ENCODE measurements at places on chromosomes 2 and 18. TPM values are rescaled to one million over a fixed set of nuclear protein-coding genes. Genes with fewer than 3 reads are reported as not detected.

Gene ZNF24
- 43.2 TPM for total RNA-seq

Gene SNED1
- 7.5 TPM for total RNA-seq

Gene SLC9A2
- not detected for total RNA-seq

Gene CAVIN2
- 1.2 TPM for total RNA-seq

Gene FARSB
- 10.7 TPM for total RNA-seq

Gene ZNF804A
- 11.5 TPM for total RNA-seq

Gene TNFRSF11A
- 0.25 TPM for total RNA-seq

Gene ERBB4
- under 0.01 TPM for total RNA-seq

Gene TYMS
- total RNA-seq: 49.2 TPM

Gene AQP12A
- not detected for total RNA-seq

Gene SLC5A7
- total RNA-seq: not detected

Gene ZCCHC2
- 5.6 TPM for total RNA-seq

Gene TWSG1
- 114 TPM for total RNA-seq

Gene KCNS3
- 9.6 TPM for total RNA-seq

Gene GALNT14
- total RNA-seq: 1.2 TPM

Gene KHK
- 1.2 TPM for total RNA-seq

Gene C2orf92
- total RNA-seq: 2.5 TPM

Gene IHH
- total RNA-seq: not detected

Gene PLEKHM3
- total RNA-seq: 11.7 TPM

Gene LDLRAD4
- total RNA-seq: 0.22 TPM

Gene COLEC12
- total RNA-seq: 13.2 TPM

Gene TDRD15
- not detected for total RNA-seq

Gene RFTN2
- 4.2 TPM for total RNA-seq

Gene ERFE
- total RNA-seq: 2.1 TPM

Gene WDPCP
- total RNA-seq: 11.4 TPM

Gene OXER1
- not detected for total RNA-seq

Gene GAREM2
- 0.22 TPM for total RNA-seq

Gene HAAO
- 0.25 TPM for total RNA-seq

Gene CROCC2
- not detected for total RNA-seq

Gene VWA3B
- not detected for total RNA-seq

Gene FAM124B
- total RNA-seq: 0.22 TPM

Gene GULP1
- 80.1 TPM for total RNA-seq

Gene ASAP2
- 43.5 TPM for total RNA-seq

Gene RPRM
- under 0.01 TPM for total RNA-seq

Gene GGCX
- 56.3 TPM for total RNA-seq

Gene SULT1C2
- total RNA-seq: 0.33 TPM

Gene CHST9
- not detected for total RNA-seq

Gene LRP2
- not detected for total RNA-seq

Gene CRYBA2
- not detected for total RNA-seq

Gene MEP1B
- not detected for total RNA-seq

Gene UPP2
- not detected for total RNA-seq

Gene ANKRD62
- not detected for total RNA-seq

Gene CYB5A
- total RNA-seq: 54.6 TPM

Gene NGEF
- total RNA-seq: 1.2 TPM

Gene KCNJ13
- not detected for total RNA-seq

Gene ACOXL
- total RNA-seq: not detected

Gene CCDC178
- total RNA-seq: 2.7 TPM

Gene CHPF
- total RNA-seq: 327 TPM

Gene SERPINB2
- 2.4 TPM for total RNA-seq

Gene ABCG8
- total RNA-seq: not detected

Gene EVX2
- total RNA-seq: 0.11 TPM

Measured in uterine smooth muscle cell (primary cell).